HFFc6 (cell line): ENCODE measurements at places on chromosomes 1 and 21. TPM values are rescaled to one million over a fixed set of nuclear protein-coding genes. Genes with fewer than 3 reads are reported as not detected.

DNA sequence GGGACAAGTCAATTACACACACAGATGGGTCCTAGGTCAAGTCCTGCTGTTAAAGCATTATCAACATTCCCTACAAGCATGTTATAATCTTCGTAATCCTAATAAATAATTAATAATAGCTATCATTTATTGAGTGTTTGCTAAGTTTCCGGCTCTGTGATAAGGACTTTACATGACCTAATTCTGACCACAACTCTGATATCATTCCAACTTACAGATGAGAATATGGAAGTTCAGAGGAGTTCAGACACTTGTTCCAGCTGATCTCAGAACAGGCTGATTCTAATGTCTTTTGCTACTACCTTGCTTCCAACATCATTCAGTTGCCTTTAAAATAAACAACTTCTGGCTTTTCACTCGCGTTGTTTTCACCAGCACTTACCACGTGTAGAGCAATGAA lies 770.1 kb upstream of the CXADR start:
- no peak overlapping the region for H3K4me3 ChIP-seq
- no peak for DNase-seq
- no peaks in the 10 kb centered on the region for H3K36me3 ChIP-seq
- peaks cover 2% of the 10 kb centered on the region; the same call in 1 of the 2 replicates for H3K27me3 ChIP-seq
- no peaks in the 10 kb centered on the region for H3K4me1 ChIP-seq
- no peak overlapping the region for H3K27ac ChIP-seq

The NBPF4 gene
- not detected in 3 replicates for total RNA-seq

DNA sequence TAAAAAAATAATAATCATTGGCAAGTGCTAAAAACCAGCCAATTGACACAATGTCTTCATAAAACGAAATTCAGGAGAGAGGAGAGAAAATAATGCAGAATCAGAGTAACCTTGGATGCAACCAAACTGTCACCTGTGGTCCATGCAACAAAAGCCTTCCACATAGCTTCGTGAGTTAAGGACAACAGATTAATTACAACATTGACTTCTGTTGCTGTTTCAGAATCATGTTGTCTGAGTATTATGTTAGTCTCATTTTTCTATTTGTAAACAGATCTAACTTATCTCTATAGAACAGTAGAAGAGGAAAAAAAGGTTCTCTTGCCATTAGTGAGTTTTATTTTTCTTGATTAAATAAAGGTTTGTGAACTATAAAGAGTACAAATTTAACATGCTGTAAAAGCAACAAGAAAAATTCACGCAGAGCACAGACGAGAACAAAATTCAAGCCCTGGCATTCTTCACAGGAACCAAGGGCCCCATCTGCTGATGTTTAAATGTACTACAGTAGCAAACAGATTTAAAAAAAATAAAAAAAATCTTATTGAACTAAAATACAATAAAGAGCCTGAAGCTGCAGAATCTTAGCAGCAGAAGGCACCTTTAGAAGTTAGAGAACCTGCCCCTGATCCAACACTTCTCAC lies 381.1 kb upstream of the PKN2 start:
- H3K27me3 ChIP-seq: no peaks in the 10 kb centered on the region
- no peaks in the 10 kb centered on the region for H3K36me3 ChIP-seq
- no peaks in the 10 kb centered on the region for H3K4me1 ChIP-seq
- H3K4me3 ChIP-seq: no peak overlapping the region
- no peak overlapping the region for H3K27ac ChIP-seq
- peak; percentile 1 for DNase-seq

DNA sequence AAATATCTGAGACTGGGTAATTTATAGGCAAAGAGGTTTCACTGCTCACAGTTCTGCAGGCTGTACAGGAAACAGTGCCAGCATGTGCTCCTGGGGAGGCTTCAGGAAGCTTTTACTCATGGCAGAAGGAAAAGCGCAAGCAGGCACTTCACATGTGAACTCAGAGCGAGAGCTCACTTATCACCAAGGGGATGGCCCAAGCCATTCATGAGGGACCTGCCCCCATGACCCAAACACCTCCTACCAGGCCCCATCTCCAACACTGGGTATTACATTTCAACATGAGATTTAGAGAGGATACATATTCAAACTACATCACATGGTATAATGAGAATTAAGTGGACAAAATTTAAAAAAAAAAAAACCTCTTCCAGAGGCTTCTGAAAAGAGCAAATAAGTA lies 13.7 kb downstream of the WASF2 start:
- H3K36me3 ChIP-seq: peaks cover 5% of the 10 kb centered on the region; the same call in 1 of the 2 replicates
- H3K4me3 ChIP-seq: no peak overlapping the region
- H3K4me1 ChIP-seq: peaks cover 25% of the 10 kb centered on the region

The GBP7 gene
- total RNA-seq: not detected in 2 replicates

The MSH4 gene
- total RNA-seq: 0.05 to 0.06 TPM in 2 of 3 replicates, not detected in the other

DNA sequence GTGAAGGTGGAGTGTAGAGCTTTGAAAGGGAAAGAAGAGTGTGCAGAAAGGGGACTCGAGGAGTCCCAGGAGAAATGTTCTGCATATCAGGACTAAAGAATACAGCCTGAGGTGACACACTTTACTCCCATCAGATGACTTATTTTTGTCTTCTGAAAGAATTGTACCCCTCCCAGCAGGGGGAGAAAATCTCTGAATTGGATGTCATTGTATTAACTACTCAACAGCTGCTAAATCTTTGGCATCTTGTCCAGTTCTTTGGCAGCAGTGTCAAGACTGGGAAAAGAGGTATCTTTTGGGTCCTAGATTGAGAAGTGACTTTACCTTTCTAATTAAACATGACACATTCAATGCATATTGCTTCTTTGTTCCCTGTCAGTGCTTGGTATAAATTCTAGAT lies 18.9 kb downstream of the UBE4B start:
- no peak overlapping the region for H3K4me3 ChIP-seq
- DNase-seq: no peak
- no peaks in the 10 kb centered on the region; the same call in 1 of the 2 replicates for H3K27me3 ChIP-seq

GRCh38 chr1:31575369-31576140 lies 760 bp upstream of the TINAGL1 start:
- no peaks in the 10 kb centered on the region for H3K27me3 ChIP-seq
- H3K4me1 ChIP-seq: peaks cover 60% of the 10 kb centered on the region

The MAP3K21 gene
- 0.06 to 0.10 TPM in 2 of 3 replicates, not detected in the other for total RNA-seq

DNA sequence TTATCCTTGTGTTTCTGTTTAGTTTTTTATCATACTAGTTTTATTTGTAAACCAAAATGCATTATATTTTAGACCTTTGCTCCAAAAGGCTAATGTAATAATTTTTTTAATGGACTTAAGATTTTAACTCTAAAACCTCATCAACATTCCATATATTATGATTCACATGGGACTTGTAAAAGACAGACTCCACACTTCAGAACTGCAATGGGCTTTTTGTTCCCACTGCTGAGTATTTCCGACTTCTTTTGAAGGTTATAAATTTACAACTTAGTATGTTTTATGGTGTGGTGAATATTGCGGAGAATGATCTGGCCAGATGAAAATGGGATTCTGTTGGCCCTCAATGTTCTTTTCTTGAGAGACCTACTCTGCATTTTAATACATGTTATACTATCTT lies 678.5 kb downstream of the USP25 start:
- peaks cover 13% of the 10 kb centered on the region for H3K4me1 ChIP-seq
- DNase-seq: no peak
- H3K4me3 ChIP-seq: no peak overlapping the region

- H3K4me1 ChIP-seq: peaks cover 11% of the 10 kb centered on the region; the same call in 1 of the 2 replicates
- H3K4me3 ChIP-seq: no peak overlapping the region
- H3K27me3 ChIP-seq: peaks cover 2% of the 10 kb centered on the region
- no peak for DNase-seq
- no peak overlapping the region for H3K27ac ChIP-seq
- no peaks in the 10 kb centered on the region for H3K36me3 ChIP-seq
Observed at GRCh38 chr1:55547405-55547804, 332.2 kb upstream of the USP24 start.

- peaks cover 7% of the 10 kb centered on the region for H3K27me3 ChIP-seq
- peaks cover 20% of the 10 kb centered on the region for H3K4me1 ChIP-seq
- H3K27ac ChIP-seq: no peak overlapping the region
- no peak overlapping the region for H3K4me3 ChIP-seq
- H3K36me3 ChIP-seq: no peaks in the 10 kb centered on the region
Observed at GRCh38 chr1:244297087-244297486, 154.6 kb downstream of the ADSS2 start.

DNA sequence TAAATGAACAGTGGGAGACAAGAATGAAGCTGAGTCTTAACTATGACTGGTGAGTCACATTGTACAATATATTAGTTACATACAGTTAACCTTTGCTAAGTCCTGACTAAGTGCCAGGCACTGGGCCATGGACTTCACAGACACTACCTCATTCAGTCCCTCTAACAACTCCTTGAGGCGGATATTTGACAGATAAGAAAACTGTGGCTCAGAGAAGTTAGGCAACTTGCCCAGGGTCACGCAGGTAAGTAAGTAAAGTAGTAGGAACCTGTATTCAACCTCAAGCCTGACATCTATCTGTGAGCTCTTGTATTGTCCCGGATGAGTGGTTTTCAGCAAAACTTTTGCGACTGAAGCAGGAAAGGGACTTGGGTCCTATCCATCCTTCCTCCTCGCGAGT lies 62.1 kb downstream of the GNG12 start:
- peak overlapping the region; percentile 38 for H3K4me3 ChIP-seq
- peaks cover 4% of the 10 kb centered on the region for H3K27me3 ChIP-seq
- H3K36me3 ChIP-seq: peaks cover 53% of the 10 kb centered on the region
- peaks cover 97% of the 10 kb centered on the region for H3K4me1 ChIP-seq

- peak overlapping the region; percentile 59 for H3K4me3 ChIP-seq
- peak overlapping the region; percentile 98 for H3K27ac ChIP-seq
- H3K27me3 ChIP-seq: no peaks in the 10 kb centered on the region
- no peaks in the 10 kb centered on the region for H3K36me3 ChIP-seq
- DNase-seq: peak; percentile 65
Observed at GRCh38 chr1:41639332-41639936, 155.0 kb upstream of the EDN2 start.

The KMO gene
- not detected in 3 replicates for total RNA-seq

GRCh38 chr21:44649521-44650100 lies 3.4 kb downstream of the KRTAP10-11 start:
- no peak overlapping the region for H3K4me3 ChIP-seq
- H3K36me3 ChIP-seq: peaks cover 12% of the 10 kb centered on the region
- H3K27ac ChIP-seq: no peak overlapping the region
- H3K4me1 ChIP-seq: no peaks in the 10 kb centered on the region
- H3K27me3 ChIP-seq: peaks cover 10% of the 10 kb centered on the region
- no peak for DNase-seq

- H3K4me3 ChIP-seq: no peak overlapping the region
- H3K27ac ChIP-seq: no peak overlapping the region
- DNase-seq: no peak
- H3K27me3 ChIP-seq: no peaks in the 10 kb centered on the region; the same call in 1 of the 2 replicates
- H3K4me1 ChIP-seq: no peaks in the 10 kb centered on the region
Observed at GRCh38 chr1:2314803-2315673, 76.3 kb downstream of the MORN1 start.

The LCE1A gene
- not detected in 3 replicates for total RNA-seq

DNA sequence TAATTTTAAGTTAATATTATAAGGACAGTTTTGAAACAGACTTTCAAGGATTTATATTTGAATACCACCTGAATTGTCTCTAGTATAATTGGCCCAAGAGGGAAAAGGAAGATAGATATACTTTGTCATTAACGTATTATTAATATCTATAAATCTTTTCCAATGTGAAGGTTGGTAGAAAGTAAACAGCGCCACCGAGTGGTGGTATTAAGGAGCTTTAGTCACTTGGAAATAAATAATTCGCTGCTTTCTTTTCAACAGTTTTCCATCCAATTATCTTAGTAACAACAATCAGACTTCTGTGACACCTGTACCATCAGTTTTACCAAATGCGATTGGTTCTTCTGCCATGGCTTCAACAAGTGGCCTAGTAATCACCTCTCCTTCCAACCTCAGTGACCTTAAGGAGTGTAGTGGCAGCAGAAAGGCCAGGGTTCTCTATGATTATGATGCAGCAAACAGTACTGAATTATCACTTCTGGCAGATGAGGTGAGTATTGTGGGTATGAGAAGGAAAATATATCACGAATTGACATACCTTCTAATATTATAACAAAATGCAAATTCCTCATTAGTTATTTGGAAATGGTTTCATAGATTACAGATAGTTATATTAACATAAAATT lies 37.7 kb downstream of the SH3GLB1 start:
- H3K4me1 ChIP-seq: no peaks in the 10 kb centered on the region
- no peak overlapping the region for H3K4me3 ChIP-seq
- no peak overlapping the region for H3K27ac ChIP-seq
- DNase-seq: peak; percentile 11

DNA sequence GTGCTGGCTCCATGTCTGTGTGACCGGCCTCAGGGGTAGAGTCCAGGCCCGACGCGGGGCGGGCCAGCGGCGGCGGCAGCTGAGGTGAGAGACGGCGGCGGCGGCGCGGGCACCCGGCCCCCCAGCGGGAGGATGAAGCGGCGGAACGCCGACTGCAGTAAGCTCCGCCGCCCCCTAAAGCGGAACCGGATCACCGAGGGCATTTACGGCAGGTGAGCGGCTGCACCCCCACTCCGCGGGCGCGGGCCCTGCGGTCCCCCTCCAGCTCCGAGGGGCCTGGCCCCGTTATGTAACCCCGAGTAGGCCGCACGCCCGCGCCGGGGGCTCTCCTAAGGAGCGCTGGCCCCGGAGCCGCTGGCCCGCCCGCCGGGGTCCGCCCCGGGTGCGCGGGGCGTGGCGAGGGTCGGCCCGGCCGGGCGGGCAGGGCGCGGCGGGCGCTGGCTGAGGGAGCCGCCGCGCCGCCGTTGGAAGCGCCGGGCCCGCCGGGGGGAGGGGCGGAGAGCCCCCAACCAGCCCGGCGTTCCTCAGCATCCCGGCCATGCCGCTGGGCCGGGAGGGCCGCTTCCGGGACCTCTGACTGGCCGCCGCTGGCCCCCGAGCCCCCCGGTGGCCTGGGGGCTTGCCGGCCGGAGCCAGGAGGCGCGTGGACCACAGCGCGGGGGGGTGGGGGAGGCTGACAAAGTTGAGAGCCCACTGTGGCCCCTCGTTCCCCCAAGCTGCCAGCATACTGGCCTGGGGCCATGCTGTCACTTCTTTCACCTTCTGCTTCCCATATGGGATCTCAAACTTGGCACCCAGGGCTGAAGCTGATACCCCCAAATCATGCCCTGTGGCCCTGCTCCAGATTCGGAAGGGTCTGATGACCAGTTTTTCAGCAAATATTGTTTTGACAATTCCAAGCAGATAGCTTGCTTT lies 527 bp downstream of the MACO1 start:
- peaks cover 64% of the 10 kb centered on the region for H3K4me1 ChIP-seq
- H3K27me3 ChIP-seq: no peaks in the 10 kb centered on the region
- peaks cover 5% of the 10 kb centered on the region; the same call in 1 of the 2 replicates for H3K36me3 ChIP-seq
- H3K27ac ChIP-seq: peak overlapping the region; percentile 78

GRCh38 chr1:116119876-116120275 lies 8.7 kb downstream of the MAB21L3 start:
- peaks cover 4% of the 10 kb centered on the region; the same call in 1 of the 2 replicates for H3K36me3 ChIP-seq
- no peak for DNase-seq
- no peak overlapping the region for H3K4me3 ChIP-seq
- H3K27ac ChIP-seq: no peak overlapping the region
- peaks cover 52% of the 10 kb centered on the region for H3K4me1 ChIP-seq

DNA sequence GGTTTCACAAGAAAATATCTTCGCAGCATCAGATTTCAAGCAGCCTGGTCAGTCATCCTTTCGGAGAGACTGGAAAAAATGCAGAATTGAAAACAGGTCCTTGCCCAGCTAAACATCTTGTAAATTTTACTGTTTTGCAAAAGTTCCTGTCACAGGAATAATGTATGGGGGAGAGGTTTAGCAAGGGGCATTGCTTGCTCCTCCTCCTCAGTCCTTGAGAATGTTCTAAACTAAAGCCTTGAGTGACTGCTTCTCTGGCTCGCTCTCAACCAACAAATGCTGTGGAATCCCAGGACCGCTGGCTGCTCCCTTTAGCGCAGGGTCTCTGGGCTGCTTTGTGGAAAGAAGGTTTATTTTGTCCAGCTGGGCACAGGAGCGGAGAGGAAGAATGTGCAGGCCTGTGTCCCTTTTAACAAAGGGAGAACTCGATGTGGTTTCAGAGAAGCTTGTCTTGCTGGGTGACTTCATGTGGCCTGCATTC lies 33.6 kb upstream of the FHAD1 start:
- DNase-seq: no peak
- peaks cover 33% of the 10 kb centered on the region for H3K4me1 ChIP-seq
- H3K4me3 ChIP-seq: no peak overlapping the region
- H3K27ac ChIP-seq: peak overlapping the region; percentile 58; the same call in 1 of the 2 replicates
